ENCODE measurements at places on chromosomes 12 and 14.

GRCh38 chr12:124655698-124656516 lies 88.5 kb upstream of the NCOR2 start:
- no peak for DNase-seq

GRCh38 chr14:40936861-40937260 lies 669.8 kb upstream of the LRFN5 start:
- DNase-seq, result no peak

- no peak for DNase-seq
Observed at GRCh38 chr12:98420461-98420860, 94.9 kb upstream of the TMPO start.

- no peak for DNase-seq
Observed at GRCh38 chr12:52831251-52831650, 2.9 kb downstream of the KRT79 start.

GRCh38 chr12:132063491-132063890 lies 80.6 kb downstream of the DDX51 start:
- no peak for DNase-seq
